ENCODE measurements at places on chromosomes 3 and 15.
A peak's percentile ranks its signal among the peaks of the same experiment; 100 is the strongest.

DNA sequence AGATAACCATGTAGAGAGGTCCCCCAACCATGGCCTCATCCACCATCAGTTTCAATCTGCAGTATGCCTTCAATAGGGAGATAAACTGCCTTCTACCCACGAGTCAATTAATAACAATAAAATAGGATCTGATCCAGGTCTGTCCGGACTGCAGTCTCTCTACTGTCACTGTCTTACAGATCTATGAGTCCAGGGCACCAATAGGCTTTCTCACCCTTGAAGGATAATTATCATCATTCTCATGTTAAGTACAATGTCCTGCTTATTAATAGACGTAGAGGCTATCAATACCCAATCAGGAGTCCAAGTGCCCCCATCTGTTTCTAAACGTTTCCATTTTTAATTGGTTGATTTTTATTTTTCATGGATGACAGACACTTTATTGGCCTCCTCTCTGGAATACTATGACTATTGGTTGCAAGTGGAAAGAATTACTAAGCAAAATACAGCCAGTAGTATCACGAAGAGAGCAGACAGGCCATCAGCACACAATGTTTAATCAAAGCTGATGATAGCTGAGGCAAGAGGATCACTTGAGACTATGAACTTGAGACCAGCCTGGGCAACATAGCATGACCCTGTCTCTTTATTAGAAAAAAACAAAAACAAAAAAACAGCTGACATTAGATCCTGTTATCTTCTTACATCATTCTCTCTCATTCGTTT lies 480.7 kb downstream of the MAGI1 start:
- no peaks in the 10 kb centered on the region for H3K36me3 ChIP-seq
- no peaks in the 10 kb centered on the region for H3K27me3 ChIP-seq
- no peak for DNase-seq
- no peak overlapping the region for H3K4me3 ChIP-seq

- no peak for DNase-seq
- no peak overlapping the region for H3K4me3 ChIP-seq
- no peaks in the 10 kb centered on the region for H3K36me3 ChIP-seq
- no peak overlapping the region for H3K27ac ChIP-seq
- no peaks in the 10 kb centered on the region for H3K27me3 ChIP-seq
- H3K4me1 ChIP-seq = no peaks in the 10 kb centered on the region
These were observed 53.5 kb downstream of the IQCH start for GRCh38 chr15:67307889-67308597.

DNA sequence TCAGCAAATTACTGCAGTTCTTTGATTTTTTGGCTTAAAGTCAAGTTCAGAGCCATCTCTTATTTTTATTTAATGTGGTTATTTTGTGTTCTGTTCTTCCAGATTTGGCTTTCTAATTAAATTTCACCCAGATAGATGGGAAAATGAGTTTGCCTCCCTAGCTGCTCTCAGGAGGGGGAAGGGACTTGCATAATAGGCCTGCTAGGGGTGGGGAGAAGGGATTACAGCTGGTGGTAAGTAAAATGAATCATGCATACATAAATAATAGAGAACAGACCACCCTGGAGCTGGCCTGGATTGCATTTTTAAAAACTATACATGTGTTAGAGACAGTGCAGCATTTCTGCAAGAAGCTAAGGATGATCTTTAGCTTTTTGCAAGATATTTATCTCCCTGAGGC lies 3.9 kb upstream of the PXYLP1 start:
- DNase-seq = no peak
- H3K4me1 ChIP-seq = no peaks in the 10 kb centered on the region
- no peak overlapping the region for H3K4me3 ChIP-seq
- no peaks in the 10 kb centered on the region for H3K27me3 ChIP-seq

DNA sequence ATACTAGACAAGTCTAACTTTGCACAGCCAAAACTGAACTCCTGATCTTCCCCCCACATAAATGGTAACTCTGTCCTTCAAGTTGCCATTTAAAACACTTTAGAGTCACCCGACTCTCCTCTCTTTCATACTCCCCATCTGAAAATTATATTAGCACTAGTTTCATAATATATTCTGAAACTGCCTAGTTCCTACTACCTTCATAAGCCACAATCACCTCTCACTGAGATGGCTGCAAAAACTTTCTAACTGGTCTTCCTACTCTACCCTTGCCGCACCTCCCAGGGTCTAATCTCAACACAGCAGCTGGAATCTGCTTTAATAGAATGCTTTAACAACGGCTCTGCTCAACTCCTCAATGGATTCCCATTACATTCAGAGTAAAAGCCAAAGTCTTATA lies 55.0 kb downstream of the GLB1 start:
- H3K27ac ChIP-seq = no peak overlapping the region
- H3K4me3 ChIP-seq = no peak overlapping the region
- DNase-seq = no peak
- H3K4me1 ChIP-seq = no peaks in the 10 kb centered on the region
- H3K27me3 ChIP-seq = no peaks in the 10 kb centered on the region

GRCh38 chr15:67322481-67322880 lies 67.9 kb downstream of the IQCH start:
- H3K27me3 ChIP-seq = no peaks in the 10 kb centered on the region
- no peaks in the 10 kb centered on the region for H3K36me3 ChIP-seq
- no peak overlapping the region for H3K27ac ChIP-seq
- H3K4me3 ChIP-seq = no peak overlapping the region

DNA sequence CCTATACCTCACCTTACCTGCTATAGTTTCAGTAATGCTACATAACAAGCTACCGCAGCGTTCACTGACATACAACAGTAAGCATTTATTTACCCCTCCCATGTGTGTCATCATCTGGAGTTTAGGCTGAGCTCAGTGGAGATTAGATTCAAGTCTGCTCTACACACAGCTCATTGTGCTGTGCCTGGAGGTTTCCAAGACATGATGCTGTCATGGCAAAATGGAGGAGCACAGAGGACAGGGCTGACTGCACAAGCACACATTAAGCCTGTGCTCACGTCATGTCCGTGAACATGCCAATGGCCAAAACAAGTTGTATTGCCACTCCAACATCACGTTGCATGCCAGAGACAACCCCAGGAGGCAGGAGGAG lies 333.8 kb upstream of the TRIM42 start:
- no peaks in the 10 kb centered on the region for H3K27me3 ChIP-seq
- no peak for DNase-seq
- no peaks in the 10 kb centered on the region for H3K36me3 ChIP-seq
- no peak overlapping the region for H3K27ac ChIP-seq
- no peaks in the 10 kb centered on the region for H3K4me1 ChIP-seq

- no peak for DNase-seq
- no peak overlapping the region for H3K27ac ChIP-seq
- no peak overlapping the region for H3K4me3 ChIP-seq
- H3K36me3 ChIP-seq = no peaks in the 10 kb centered on the region
- H3K4me1 ChIP-seq = no peaks in the 10 kb centered on the region
These were observed 377.5 kb downstream of the LRTM1 start for GRCh38 chr3:54550221-54550977.

DNA sequence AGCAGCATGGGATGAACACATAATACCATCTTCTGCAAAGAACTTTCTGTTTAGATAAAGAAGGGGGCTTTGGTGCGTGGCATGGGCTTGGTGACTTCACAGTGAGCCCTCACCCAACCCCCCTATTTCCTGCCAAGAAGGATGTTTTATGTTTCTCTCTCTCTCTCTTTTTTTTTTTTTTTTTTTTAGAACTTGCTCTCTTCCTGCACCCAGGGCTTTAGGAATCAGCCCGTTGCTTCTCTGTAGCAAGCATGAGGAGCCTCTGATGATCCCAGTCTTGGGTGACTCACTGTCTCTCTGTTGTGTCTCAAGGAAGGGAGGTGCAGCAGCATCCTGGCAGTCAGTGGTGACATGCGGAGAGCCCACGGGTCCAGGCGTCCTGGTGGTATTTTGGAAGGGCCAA lies 49.1 kb downstream of the CCK start:
- DNase-seq = no peak
- peaks cover 40% of the 10 kb centered on the region for H3K36me3 ChIP-seq
- H3K27me3 ChIP-seq = no peaks in the 10 kb centered on the region
- H3K27ac ChIP-seq = no peak overlapping the region
- no peak overlapping the region for H3K4me3 ChIP-seq
- H3K4me1 ChIP-seq = no peaks in the 10 kb centered on the region

- no peaks in the 10 kb centered on the region for H3K27me3 ChIP-seq
- H3K27ac ChIP-seq = no peak overlapping the region
- no peaks in the 10 kb centered on the region for H3K36me3 ChIP-seq
- no peaks in the 10 kb centered on the region for H3K4me1 ChIP-seq
- DNase-seq = no peak
These were observed 40.7 kb downstream of the RAB27A start for GRCh38 chr15:55248895-55249294.

GRCh38 chr3:52471371-52472238 lies 16.2 kb downstream of the NISCH start:
- no peaks in the 10 kb centered on the region for H3K27me3 ChIP-seq
- peaks cover 65% of the 10 kb centered on the region for H3K36me3 ChIP-seq
- peaks cover 3% of the 10 kb centered on the region for H3K4me1 ChIP-seq
- H3K4me3 ChIP-seq = no peak overlapping the region
- DNase-seq = peak; percentile 81

- H3K4me3 ChIP-seq = no peak overlapping the region
- no peak for DNase-seq
- H3K27me3 ChIP-seq = no peaks in the 10 kb centered on the region
- no peak overlapping the region for H3K27ac ChIP-seq
These were observed 5.5 kb downstream of the XXYLT1 start for GRCh38 chr3:195265363-195265976.

- H3K27ac ChIP-seq = peak overlapping the region; percentile 42
- H3K27me3 ChIP-seq = no peaks in the 10 kb centered on the region
- no peaks in the 10 kb centered on the region for H3K36me3 ChIP-seq
- H3K4me1 ChIP-seq = no peaks in the 10 kb centered on the region
- DNase-seq = no peak
These were observed 103.0 kb upstream of the TBL1XR1 start for GRCh38 chr3:177300039-177300833.

DNA sequence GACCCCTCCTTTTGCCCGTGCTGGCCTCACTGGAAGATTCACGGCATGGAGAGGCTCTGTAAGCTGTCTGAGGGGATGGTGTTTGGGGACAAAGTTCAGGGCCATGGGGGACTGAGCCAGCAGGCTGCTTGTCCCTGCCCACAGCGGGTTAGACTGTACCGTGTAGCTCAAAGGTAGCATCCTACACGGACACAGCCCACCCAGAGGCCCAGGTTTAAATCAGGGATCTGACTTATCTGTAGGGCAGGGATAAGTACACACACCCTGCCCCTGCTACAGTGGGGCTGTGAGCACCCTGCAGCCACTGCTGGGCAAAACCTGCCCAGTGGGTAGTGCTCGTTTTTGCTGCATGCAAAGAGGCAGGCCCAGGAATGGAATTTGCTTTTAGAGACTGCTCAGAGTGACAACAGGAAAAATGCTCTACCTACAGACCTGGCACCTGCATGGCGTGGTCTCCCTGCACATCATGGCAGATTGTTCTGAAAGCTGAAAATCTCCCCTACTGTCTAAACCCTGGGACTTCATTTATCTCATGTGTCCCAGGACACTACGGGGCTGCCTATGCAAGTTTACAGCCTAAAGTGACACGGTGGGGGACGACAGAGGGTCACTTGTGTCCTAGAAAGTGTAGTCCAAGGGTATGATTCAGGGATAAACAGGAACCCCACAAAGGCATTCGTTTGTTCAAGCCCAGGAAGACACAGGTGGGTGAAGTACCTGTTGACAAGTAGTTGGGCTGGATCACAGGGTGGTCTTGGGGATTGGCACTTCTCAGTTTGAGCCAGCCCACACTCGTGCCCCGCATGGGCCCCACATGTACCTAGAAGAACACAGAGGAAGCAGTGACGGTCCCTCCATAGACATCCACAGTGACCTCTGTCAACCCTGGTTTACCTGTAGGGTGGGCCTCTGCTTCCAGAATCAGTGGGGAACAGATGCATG lies 27.7 kb downstream of the CHDH start:
- no peak overlapping the region for H3K4me3 ChIP-seq
- DNase-seq = peak; percentile 49
- H3K36me3 ChIP-seq = no peaks in the 10 kb centered on the region

DNA sequence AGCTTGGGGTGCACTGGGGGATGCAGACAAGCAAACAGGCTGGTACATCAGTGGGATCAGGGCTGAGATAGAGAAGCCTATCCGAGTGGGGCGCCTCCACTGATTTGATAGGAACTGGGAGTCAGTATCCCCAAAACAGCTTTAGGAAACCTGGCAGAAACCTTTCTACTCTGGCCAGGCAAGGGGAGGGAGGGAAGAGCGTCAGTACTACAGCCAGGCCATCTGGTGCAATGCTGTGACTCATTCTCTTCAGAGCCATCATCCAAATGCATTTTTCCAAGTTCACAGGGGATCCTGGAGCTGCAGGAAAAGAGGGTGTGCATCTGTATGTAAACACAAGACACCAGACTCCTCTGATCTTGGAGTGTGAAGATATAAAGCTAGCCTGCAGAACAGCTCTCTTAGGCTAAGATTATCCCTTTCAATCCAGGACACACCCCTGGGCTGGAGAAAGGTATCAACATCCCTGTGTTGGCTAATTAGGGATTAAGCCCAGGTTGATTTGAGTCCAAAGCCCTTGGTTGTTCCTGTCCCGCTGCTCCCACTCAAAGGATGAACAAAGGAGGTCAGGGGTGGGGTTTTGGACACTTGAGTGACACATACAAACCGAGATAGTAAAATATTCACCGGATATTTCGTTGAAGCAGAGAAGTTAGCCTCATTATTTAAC lies 9.3 kb downstream of the GALNT15 start:
- peak; percentile 61 for DNase-seq
- no peak overlapping the region for H3K27ac ChIP-seq
- peaks cover 63% of the 10 kb centered on the region for H3K36me3 ChIP-seq
- no peak overlapping the region for H3K4me3 ChIP-seq

DNA sequence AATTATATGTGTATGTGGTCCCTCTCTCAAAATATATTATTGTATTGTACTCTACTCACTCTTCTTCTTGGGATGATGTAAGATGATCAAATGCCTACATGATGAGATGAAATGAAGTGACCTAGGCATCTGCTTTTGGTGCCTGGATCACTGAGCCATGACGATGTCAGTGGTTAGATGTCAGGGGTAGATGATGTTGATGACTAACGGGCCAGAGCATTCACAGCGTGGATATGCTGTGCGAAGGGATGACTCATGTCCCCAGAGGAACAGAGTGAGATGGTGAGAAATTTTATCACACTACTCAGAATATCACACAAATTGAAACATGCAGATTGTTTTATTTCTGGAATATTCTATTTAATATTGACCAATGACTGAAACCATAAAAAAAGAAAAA lies 233.9 kb upstream of the CADM2 start:
- H3K4me3 ChIP-seq = no peak overlapping the region
- no peak for DNase-seq
- no peak overlapping the region for H3K27ac ChIP-seq
- H3K4me1 ChIP-seq = no peaks in the 10 kb centered on the region

DNA sequence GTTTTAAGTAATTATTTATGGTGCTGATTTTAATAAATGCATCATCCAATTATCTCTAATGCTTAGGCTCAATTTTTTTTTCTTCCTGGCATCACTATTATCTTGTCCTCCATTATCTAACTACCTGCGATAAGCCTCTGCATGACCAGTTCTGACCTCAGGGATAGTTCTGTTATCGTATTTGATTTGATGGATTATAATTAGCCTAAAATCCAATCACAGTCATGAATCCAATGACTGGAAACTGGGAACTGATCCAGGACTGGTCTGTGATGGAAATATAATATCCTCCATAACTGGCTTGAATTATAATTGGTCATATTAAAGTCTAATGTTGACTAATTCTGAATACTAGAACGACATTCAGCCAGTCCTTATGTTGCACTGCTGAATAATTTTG lies 1.1 kb downstream of the MYH15 start:
- no peak overlapping the region for H3K4me3 ChIP-seq
- no peaks in the 10 kb centered on the region for H3K36me3 ChIP-seq
- H3K27me3 ChIP-seq = no peaks in the 10 kb centered on the region
- no peak overlapping the region for H3K27ac ChIP-seq
- no peak for DNase-seq

Data from ascending aorta (tissue), 2 donors.